ENCODE measurements at places on chromosomes 7 and 10. TPM values are rescaled to one million over a fixed set of nuclear protein-coding genes. Genes with fewer than 3 reads are reported as not detected.

TMEM196 gene
- total RNA-seq: 0.42 TPM

ERVW-1 gene
- total RNA-seq: not detected

TAS2R3 gene
- total RNA-seq: 1.5 TPM

PRPS1L1 gene
- not detected for total RNA-seq

CCNJ gene
- 25.7 TPM for total RNA-seq

- DNase-seq: peak; percentile 84
These were observed 66.7 kb upstream of the PITRM1 start for GRCh38 chr10:3239066-3239919.

- DNase-seq: no peak
These were observed 35.5 kb upstream of the KMT2E start for GRCh38 chr7:104978460-104978859.

- DNase-seq: no peak
These were observed 183.0 kb downstream of the DNAJB6 start for GRCh38 chr7:157519798-157520244.

- no peak for DNase-seq
These were observed 11.8 kb upstream of the RRP12 start for GRCh38 chr10:97412891-97413304.
